ENCODE measurements at places on chromosomes 2 and 18. TPM values are rescaled to one million over a fixed set of nuclear protein-coding genes. Genes with fewer than 3 reads are reported as not detected.

MALL gene
- polyA plus RNA-seq, result 5.2 TPM

DSC1 gene
- not detected for polyA plus RNA-seq

CDH19 gene
- not detected for polyA plus RNA-seq

CDK15 gene
- 2.5 TPM for polyA plus RNA-seq

ANO7 gene
- 0.81 TPM for polyA plus RNA-seq

GRCh38 chr2:200482194-200482593 is 27.7 kb downstream of the KCTD18 start:
- DNase-seq, result peak; percentile 71

GRCh38 chr2:121075641-121076497 is 209.1 kb downstream of the TFCP2L1 start:
- peak; percentile 61 for DNase-seq

DNA sequence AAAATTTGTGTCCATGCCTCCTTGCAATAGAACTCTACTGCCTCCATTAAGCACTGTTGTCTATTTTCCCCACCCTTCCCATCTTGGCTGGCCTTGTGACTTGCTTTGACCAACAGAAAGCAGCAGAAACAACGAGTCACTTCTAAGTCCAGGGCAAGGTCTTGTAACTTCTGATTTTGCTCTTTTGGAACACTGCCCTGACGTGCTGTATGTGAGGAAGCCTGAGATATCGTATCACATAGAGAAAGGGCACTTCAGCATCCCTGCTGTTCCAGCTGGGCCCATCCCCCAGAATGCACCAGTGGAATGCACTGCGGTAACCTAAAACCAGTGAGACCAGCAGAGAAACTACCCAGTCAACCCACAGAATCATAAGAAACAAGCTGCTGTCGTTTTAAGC is 28.1 kb downstream of the NCKAP1 start:
- DNase-seq, result no peak

GRCh38 chr2:17901246-17901645 is 22.8 kb downstream of the KCNS3 start:
- DNase-seq, result peak; percentile 18

- DNase-seq, result no peak
Measured at GRCh38 chr2:174778085-174778981, 14.1 kb upstream of the CHRNA1 start.

- DNase-seq, result no peak
Measured at GRCh38 chr2:227082286-227082685, 81.7 kb downstream of the COL4A4 start.

GRCh38 chr2:54513363-54513715 is 57.2 kb downstream of the SPTBN1 start:
- DNase-seq, result no peak

- peak; percentile 85 for DNase-seq
Measured at GRCh38 chr2:127674241-127675209, 805 bp downstream of the LIMS2 start.
